ENCODE measurements at places on chromosomes 2 and 18. TPM values are rescaled to one million over a fixed set of nuclear protein-coding genes. Genes with fewer than 3 reads are reported as not detected.

The DSC1 gene
- total RNA-seq: not detected

The TMEM169 gene
- 8.0 TPM for total RNA-seq

The RBM44 gene
- 0.19 TPM for total RNA-seq

The FOXD4L1 gene
- total RNA-seq: not detected

DNA sequence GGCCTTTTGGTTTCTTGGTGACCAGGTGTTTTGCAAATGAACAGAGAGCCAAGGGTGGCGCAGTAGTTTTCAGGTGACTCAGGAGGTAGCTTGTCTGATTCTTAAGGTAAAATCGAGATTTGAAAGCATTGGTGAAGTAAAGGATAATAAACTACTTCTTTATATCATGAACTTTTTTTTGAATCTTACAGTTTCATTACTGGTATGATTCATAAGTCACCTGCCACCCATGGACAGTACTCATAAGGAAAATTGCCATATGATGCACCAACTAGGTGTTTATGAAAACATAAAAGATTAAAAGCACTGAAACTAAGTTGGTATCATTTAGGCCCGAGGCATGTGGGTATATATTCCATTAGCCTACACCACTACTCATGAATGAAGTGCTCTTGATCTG, 84.1 kb upstream of the MGAT5 start:
- DNase-seq: no peak

GRCh38 chr2:36809069-36809445, 112.5 kb downstream of the VIT start:
- no peak for DNase-seq

DNA sequence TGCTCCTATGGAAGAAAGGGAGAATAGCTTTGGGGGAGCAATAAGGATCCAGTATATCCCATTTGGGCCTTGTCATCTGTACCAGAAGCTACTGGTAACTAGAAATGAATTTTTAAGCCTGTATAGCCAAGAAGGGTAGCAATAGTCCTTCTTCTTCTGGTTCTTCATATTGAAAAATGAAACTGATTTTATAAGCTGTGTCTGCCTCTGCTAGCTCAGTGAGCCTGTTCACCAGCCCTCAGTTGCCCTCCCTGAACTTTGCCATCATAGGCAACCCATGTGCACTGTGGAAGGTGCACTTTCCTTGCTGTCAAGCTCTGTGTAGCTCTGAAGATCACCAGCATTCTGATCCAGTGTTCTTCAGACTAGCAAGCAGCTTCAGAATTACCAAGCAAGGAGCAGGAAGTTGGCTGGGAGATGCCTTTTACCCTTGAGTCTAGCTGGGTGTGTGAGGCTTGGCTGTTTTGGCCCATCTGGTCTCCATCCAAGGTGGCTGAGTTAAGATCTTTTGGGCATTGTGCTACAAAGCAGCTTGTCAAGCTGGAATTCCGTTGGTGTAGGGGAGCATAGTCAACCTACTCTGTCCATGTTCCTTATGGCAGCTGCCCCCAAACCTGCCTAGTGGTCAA, 55.8 kb upstream of the MGAT5 start:
- no peak for DNase-seq

- no peak for DNase-seq
Observed at GRCh38 chr2:26475832-26476501, 2.0 kb downstream of the OTOF start.

DNA sequence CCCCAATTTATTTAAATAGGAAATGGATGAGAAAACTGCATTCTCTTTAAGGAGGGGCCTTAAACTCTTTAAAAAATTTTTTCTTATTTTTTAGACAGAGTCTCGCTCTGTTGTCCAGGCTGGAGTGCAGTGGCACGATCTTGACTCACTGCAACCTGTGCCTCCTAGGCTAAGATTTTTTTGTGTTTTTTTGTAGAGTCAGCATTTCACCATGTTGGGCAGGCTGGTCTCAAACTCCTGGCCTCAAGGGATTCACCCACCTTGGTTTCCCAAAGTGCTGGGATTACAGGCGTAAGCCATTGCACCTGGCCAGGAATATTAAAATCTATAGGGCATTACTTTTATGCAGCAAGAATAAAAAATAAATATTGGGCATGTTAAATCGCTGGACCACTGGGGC, 56.0 kb downstream of the GALR1 start:
- DNase-seq: no peak

- DNase-seq: peak; percentile 16
Observed at GRCh38 chr2:58336416-58336815, 95.3 kb upstream of the FANCL start.

DNA sequence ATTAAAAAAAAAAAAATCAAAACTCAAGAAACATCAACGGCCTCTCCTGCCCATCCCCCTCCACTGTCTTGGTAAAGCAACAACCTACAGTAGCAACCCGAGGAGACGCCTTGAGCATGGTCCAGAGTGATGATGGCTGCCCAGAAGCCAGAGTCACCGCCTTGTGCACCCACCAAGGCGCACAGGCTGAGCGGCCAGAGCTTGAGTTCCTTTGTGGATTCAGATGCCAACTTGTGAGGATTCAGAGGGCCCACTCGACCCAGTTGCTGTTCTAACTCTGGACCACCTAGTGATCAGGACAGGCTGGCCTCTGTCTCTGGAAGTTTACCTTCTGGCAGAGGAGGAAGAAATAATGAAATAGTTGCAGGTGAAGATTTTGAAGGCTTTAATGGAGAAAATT, 105.0 kb downstream of the PDCL3 start:
- no peak for DNase-seq

DNA sequence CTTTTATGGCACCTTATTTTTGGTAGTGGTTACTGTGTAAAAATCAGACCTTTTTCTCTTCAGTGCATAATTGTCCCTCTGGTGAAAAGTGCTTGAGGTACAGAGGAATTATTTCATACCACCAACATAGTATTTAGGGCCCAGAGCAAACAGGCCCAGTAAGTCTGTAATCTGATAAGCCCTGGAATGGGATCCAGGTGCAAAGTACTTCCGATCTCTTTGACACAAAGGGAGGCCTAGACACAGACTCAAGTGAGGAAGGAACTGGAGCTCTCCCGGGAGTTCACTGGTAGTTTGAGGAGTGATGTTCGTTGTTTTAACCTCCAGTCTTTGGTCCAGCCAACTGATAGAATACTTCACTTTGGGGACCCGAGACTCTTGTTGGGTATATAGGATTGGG, 57.4 kb downstream of the RAB31 start:
- DNase-seq: peak; percentile 24

GRCh38 chr2:44708661-44709000, 232.9 kb upstream of the SIX3 start:
- no peak for DNase-seq

- DNase-seq: no peak
Observed at GRCh38 chr2:11227595-11227994, 72.3 kb downstream of the SLC66A3 start.

- no peak for DNase-seq
Observed at GRCh38 chr2:137942037-137942832, 22.0 kb upstream of the HNMT start.

Data from GM23338 (cell line).